Progenitor cell of endocrine pancreas (in vitro differentiated cells): ENCODE measurements at places on chromosomes 2 and 18. TPM values are rescaled to one million over a fixed set of nuclear protein-coding genes. Genes with fewer than 3 reads are reported as not detected.
A peak's percentile ranks its signal among the peaks of the same experiment; 100 is the strongest.

RBMS1 gene
- total RNA-seq: 58.8 and 59.8 TPM in 2 replicates

IL36G gene
- not detected in 2 replicates for total RNA-seq

RIT2 gene
- total RNA-seq: not detected in 2 replicates

BOLL gene
- 0.22 and 0.51 TPM in 2 replicates for total RNA-seq

SCYGR4 gene
- not detected in 2 replicates for total RNA-seq

MBP gene
- 38.4 and 39.0 TPM in 2 replicates for total RNA-seq

GPAT2 gene
- not detected in 2 replicates for total RNA-seq

DNA sequence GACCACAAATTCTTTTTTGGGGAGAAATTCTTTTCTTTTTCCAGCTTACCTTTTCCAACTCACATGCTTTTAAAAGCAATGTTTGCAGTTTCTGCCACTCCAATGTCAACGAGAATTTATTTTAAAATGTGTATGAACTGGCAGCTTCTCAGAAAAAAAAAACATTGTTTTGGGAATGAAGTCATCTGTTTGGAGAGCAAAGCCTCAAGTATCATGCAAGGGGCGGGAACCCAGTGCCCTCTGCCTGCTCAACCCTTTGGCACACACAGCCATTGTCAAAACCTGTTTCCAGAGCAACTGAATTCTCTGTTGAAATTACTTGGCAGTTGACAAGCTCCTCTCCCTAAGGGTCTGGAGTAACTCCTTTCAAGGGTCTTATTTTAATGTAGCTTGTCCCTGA is 128.5 kb downstream of the QPCT start:
- H3K36me3 ChIP-seq: no peaks in the 10 kb centered on the region
- peaks cover 40% of the 10 kb centered on the region for H3K4me1 ChIP-seq
- DNase-seq: no peak
- no peaks in the 10 kb centered on the region for H3K27me3 ChIP-seq

DNA sequence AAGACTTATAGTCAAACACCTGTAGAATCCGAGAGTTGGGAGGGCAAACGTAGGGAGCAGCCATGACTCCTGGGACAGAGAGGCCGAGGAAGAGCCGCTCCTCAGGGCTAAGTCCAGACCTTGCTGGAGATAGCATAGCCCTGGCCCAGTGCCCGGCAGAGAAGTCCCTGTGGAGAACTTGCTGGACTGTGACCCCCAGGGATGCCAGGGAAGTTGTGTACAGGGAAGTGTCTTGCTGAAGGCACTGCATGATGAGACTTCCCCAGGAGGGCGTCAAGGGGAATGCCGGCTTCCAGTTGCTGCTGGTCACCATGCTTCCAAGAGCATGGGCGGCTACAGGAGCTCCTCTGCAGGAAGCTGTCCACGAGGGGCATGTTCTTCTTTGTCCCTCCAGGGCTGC is 8.6 kb upstream of the CNDP1 start:
- H3K4me3 ChIP-seq: no peak overlapping the region
- H3K27me3 ChIP-seq: peaks cover 4% of the 10 kb centered on the region
- peaks cover 22% of the 10 kb centered on the region for H3K36me3 ChIP-seq
- no peak for DNase-seq

GRCh38 chr2:238776003-238776760 is 71.7 kb upstream of the TWIST2 start:
- H3K4me3 ChIP-seq: no peak overlapping the region
- H3K27me3 ChIP-seq: peaks cover 26% of the 10 kb centered on the region
- peaks cover 24% of the 10 kb centered on the region for H3K4me1 ChIP-seq

DNA sequence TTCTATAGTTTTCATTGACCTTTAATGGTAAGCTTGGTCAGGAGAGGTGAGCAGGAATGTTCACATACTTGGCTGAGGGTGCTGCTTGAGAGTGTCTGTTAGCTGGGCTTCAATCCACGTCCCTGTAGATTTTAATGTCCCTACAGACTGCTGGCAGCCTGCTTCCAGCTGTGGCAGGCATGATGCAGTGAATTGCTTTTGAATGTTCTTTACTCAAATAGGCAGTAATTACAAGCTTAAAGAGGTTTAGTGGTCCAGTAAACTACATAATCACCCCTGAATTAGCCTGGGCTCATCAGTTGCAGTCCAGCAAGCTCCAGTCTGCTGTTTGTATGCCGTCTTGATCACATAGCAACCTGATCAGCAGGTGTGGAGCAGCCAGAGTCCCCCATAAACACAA is 102.1 kb downstream of the MEIS1 start:
- peaks cover 12% of the 10 kb centered on the region for H3K36me3 ChIP-seq
- no peaks in the 10 kb centered on the region for H3K27me3 ChIP-seq
- DNase-seq: no peak
- no peak overlapping the region for H3K4me3 ChIP-seq
- peaks cover 57% of the 10 kb centered on the region for H3K4me1 ChIP-seq

DNA sequence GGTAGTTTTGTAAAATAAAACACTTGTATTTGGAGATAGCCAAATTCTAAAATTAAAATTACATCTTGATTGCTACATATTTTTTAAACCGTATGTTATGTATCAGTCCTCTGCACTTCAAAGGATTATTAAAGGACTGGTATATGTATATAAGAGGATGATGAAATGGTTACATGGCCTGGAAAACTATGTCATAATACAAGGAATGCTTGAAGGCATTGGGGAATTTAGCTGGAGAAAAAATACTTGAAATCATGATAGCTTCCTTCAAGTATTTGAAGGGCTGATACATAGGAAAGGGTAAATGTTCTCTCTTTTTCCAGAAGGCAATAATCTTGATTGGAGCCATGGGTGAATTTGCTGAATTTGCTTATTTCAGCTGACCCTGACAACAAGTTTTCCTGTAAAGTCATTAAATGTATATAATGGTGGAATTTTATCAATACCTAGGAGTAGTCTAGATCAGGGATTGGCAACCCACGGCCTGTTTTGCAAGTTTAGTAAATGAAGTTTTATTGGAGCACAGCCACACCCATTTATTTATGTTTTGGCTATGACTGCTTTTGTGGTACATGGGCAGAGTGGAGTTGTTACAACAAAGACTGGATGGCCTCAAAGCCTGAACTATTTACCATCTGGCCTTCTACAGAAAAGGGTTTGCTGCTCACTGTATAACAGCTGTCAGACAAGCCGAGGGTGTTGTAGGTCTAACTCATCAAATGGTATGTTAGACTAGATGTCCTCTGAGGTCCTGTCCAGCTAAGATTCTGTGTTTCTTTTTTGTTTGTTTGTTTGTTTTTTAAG is 34.4 kb downstream of the ACYP2 start:
- no peak overlapping the region for H3K4me3 ChIP-seq
- H3K27ac ChIP-seq: peak overlapping the region; percentile 59
- no peak for DNase-seq
- H3K27me3 ChIP-seq: no peaks in the 10 kb centered on the region

DNA sequence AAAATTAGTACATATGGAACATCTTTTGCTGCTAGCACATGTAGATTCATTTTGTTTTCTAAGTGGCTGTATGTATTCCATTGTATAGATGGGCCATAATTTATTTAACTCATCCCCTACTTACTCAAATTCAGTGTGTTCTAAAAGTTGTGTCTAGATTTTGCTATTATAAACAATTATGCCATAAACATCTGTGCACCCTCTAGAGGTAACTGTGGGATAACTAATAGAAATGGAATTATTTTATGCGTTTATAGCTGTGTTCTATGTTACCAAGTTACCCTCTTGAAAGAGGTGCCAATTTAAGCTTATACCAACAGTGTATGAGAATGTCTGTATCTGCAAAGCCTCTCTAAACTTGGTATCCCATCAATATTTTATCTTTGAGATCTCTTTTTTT is 100.4 kb downstream of the MMADHC start:
- no peaks in the 10 kb centered on the region for H3K36me3 ChIP-seq
- H3K27ac ChIP-seq: no peak overlapping the region
- peaks cover 25% of the 10 kb centered on the region for H3K4me1 ChIP-seq
- H3K27me3 ChIP-seq: no peaks in the 10 kb centered on the region
- H3K4me3 ChIP-seq: no peak overlapping the region
- no peak for DNase-seq

DNA sequence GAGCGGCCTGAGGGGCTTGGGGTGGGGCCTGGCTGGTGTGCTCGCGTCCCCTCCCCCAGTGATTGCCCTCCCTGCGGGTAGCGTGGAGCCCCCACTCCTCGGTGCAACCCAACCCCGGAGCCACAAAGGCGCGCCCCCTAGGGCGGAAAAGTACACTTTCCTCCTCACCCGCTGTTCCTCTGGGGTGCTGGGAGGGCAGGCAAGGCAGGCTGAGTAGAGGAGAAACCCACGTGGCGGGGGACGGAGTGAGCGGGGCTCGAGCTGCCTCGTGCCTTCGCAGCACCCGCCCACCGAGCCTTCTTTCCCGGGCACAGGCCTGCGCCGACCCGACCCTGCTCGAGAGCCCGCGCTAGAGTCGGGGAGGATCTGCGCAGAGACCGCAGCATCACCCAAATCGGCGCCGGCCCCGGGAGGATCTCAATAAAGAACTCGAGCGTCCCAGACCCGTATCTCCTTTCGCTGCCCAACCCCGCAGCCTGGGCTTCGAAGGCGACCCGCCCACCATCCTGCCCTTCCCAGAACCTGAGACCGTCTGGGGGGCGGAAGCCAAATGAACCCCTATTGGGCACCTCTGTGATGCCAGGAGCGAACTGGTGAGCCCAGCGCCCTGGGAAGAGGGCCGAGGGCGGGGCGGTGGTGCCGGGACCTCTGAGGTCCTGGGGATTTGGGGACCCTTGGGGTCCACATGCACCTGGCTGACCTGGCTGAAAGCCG is 1.5 kb downstream of the UCN start:
- H3K27me3 ChIP-seq: peaks cover 50% of the 10 kb centered on the region
- H3K4me1 ChIP-seq: no peaks in the 10 kb centered on the region
- no peak for DNase-seq
- H3K36me3 ChIP-seq: peaks cover 7% of the 10 kb centered on the region
- no peak overlapping the region for H3K4me3 ChIP-seq

DNA sequence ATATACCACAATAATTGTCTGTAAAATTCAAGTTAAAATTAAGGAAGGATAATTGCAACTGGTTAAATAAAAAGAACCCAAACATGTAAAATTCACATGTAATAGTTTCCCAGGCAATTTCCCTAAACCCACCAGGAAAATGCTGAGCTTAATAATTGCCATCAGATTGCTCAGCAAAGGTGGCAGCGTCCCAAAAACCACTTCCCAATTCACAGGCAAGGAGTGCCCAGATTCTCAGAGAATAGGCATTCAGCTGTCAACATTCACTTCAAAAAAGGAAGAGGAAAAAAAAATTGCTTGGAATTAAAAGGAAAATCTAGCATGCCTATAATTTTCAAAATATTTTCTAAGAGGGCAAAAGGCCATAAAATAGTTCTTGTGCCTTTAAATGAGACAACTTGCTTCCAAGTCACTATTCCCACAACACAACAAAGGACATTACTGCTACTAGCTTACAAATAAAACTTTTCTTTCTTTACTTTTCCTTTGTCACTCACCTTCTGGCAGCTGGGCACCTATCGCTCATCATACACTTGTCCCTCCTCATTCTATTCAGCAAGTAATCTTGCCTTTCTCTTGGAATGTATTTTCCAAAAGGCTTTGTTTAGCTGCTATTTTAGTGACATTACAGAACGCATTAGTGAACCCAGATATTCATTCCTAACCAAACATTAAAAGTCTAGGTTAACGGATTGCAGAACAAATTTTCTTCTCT is 15.2 kb downstream of the SRBD1 start:
- H3K4me3 ChIP-seq: no peak overlapping the region
- H3K27me3 ChIP-seq: no peaks in the 10 kb centered on the region
- DNase-seq: no peak
- H3K27ac ChIP-seq: no peak overlapping the region
- no peaks in the 10 kb centered on the region for H3K4me1 ChIP-seq

DNA sequence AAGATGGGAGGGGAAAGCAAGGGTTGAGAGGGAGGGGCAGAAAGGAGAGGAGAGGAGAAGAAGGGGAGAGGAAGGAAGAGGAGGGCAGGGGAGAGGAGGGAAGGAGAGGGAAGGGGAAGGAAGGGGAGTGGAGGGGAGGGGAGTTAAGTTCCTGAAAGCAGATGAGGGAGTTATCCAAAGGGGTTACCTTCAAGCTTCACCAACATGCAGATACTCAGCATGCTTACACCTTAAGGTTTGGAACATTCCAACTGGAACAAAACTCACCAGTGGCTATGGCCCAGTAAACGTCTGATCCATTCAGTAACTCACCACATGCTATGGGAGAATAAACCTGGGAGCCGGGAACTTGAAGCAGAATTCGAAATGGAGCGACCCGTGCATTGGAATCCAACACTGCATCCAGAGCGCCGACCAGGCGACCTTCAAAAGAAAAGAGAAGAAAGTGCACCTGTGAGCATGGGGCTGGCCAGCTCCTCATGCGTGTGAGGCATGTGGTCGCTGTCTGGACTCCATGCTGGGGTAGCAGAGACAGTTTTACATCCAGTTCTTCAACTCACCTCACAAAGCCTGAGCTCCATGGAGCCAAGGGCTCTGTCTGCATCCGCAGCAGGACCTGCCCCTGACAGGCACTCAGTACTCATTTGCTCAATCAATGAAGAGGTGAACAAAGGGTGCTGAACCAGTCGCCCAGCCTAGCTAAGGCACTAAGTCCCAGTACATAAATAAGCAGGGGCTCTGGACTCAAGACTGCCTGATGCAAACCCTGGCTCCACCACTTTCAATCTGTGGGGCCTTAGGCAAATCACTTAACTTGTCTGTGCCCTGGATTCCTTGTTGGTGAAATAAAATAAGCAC is 61.0 kb downstream of the TBC1D8 start:
- peak overlapping the region; percentile 14 for H3K27ac ChIP-seq
- H3K4me1 ChIP-seq: peaks cover 14% of the 10 kb centered on the region
- peaks cover 7% of the 10 kb centered on the region for H3K36me3 ChIP-seq

- DNase-seq: no peak
- H3K27me3 ChIP-seq: no peaks in the 10 kb centered on the region
- H3K36me3 ChIP-seq: peaks cover 1% of the 10 kb centered on the region
- no peak overlapping the region for H3K27ac ChIP-seq
- H3K4me1 ChIP-seq: peaks cover 10% of the 10 kb centered on the region
These were observed 101.0 kb upstream of the DNAJC10 start for GRCh38 chr2:182615036-182615435.

DNA sequence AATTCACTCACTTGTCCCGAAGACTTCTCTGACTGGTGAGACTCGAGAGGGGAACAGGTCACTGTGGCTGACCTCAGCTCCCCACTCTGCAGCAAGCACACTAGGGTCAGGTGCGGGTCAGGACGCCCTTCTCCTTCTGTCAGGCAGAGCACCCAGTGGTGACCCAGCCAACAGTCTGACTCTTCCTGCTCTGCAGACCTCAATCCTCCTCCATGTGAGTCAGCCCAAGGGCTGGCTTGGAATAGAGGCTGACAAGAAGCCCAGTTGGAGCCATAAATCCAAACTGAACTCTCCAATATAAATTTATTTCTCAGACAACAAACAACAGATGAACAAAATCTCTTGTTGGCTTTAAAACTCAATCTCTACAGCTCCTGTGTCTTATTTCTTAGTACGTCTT is 253.1 kb downstream of the SH3BP4 start:
- no peaks in the 10 kb centered on the region for H3K4me1 ChIP-seq
- no peak overlapping the region for H3K27ac ChIP-seq
- no peaks in the 10 kb centered on the region for H3K36me3 ChIP-seq
- H3K4me3 ChIP-seq: no peak overlapping the region
